ENCODE measurements at places on chromosomes 5 and 9.

GRCh38 chr9:16594787-16595186 is 275.7 kb downstream of the BNC2 start:
- no peaks in the 10 kb centered on the region for H3K27me3 ChIP-seq
- H3K27ac ChIP-seq = no peak overlapping the region
- H3K36me3 ChIP-seq = no peaks in the 10 kb centered on the region
- H3K4me1 ChIP-seq = no peaks in the 10 kb centered on the region

DNA sequence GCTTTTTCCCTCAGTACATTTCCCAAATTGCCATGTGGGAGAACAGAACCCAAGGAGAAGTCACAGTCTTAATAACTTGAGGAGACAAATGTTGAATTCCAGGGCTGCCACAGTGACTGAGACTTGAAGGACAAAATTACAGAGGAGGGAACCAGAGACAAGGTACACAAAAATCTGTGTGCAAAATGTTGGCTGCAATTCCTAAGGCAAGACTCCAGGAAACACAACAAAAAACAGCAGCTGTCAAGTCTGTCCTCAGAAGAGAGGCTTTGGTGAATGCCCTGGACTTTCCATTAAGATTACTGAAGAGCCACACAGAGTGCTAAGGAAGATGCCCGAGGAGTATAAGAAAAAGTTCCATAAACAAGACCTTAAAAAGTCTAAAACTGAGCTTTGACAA is 21.1 kb downstream of the AP3B1 start:
- H3K36me3 ChIP-seq = peaks cover 19% of the 10 kb centered on the region
- no peaks in the 10 kb centered on the region for H3K27me3 ChIP-seq
- H3K4me1 ChIP-seq = peaks cover 2% of the 10 kb centered on the region
- H3K4me3 ChIP-seq = no peak overlapping the region

DNA sequence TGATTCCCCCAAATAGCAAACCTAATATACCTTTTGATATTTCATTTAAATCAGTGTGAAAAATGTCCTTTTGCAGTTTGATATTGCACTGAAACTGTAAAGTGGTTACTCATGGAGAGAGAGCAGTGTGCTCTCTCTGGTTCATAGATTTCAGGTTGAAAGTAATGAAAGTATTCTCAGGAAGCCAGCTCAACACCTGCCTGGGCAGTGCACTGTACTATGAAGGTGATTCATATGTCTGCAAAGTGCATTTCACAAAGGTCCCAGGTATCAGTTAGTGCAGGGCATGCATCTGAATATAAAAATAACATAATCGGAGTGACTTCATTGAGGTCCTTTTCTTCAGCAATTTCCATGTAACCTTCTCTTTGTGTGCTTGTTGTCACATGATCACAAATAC is 274.3 kb downstream of the CDH18 start:
- H3K36me3 ChIP-seq = no peaks in the 10 kb centered on the region
- H3K27me3 ChIP-seq = no peaks in the 10 kb centered on the region
- DNase-seq = no peak
- H3K4me3 ChIP-seq = no peak overlapping the region
- H3K27ac ChIP-seq = no peak overlapping the region
- no peaks in the 10 kb centered on the region for H3K4me1 ChIP-seq

DNA sequence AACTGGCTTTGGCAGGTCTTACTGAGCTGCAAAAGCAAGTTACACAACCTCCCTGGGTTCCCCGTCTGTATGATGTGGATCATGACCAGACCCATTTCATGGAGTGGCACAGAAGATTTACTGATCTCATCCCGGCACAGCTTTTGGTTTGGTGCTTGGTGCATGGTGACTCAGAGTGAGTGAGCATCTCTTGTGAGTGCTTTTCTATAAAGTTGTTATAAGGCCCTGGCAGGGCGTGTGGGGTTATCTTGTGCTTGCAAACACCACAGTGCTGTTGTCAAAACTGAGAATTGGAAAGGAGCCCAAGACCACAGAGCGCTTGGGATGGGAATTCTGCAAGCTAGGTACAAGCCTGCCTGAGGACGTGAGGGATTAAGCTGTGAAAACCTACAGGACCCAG is 425.2 kb downstream of the GADD45G start:
- DNase-seq = no peak
- H3K27me3 ChIP-seq = peaks cover 15% of the 10 kb centered on the region
- H3K27ac ChIP-seq = no peak overlapping the region
- H3K36me3 ChIP-seq = no peaks in the 10 kb centered on the region

DNA sequence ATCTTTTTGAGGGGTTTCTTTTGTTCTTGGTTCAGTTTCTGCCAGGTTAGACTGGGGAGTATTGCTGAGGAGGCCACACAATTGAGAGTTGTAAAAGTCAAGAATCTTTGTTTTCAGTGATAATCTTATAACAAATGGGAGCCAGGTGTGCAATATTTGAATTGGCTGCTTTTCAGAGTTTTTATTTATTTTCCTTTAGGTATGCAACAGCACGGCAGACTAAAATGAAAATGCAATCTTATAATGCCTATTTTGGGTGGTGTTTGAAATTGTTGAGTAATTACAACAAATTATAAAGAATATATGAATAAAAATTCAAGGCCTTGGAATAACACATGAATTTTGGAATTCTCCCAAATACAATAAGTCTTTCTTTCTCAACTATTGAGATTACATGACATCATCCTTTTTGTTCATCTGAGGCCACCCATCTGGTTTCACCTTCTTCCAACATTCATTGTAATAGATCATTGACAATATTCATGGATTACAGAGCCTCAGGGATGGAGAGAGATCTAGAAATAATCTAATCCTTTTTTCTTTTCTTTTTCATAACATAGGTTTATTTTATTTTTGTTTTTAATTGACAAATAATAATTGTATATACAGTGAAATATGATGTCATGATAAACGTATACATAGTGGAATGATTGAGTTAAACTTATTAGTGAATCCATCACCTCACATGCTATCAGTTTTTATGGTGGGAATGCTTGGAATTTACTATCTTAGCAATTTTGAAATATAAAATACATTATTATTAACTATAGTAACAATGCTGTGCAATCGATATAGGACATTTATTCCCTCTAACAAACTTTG is 1061.0 kb downstream of the NR2F1-AS1 start:
- no peak overlapping the region for H3K27ac ChIP-seq
- H3K4me1 ChIP-seq = no peaks in the 10 kb centered on the region
- no peaks in the 10 kb centered on the region for H3K27me3 ChIP-seq
- no peaks in the 10 kb centered on the region for H3K36me3 ChIP-seq
- H3K4me3 ChIP-seq = no peak overlapping the region

- peak; percentile 21 for DNase-seq
- peaks cover 18% of the 10 kb centered on the region for H3K36me3 ChIP-seq
- no peaks in the 10 kb centered on the region for H3K27me3 ChIP-seq
These were observed 91.2 kb downstream of the ANXA2R start for GRCh38 chr5:42948961-42949347.

- no peak overlapping the region for H3K27ac ChIP-seq
- H3K4me3 ChIP-seq = no peak overlapping the region
- DNase-seq = no peak
- peaks cover 10% of the 10 kb centered on the region for H3K4me1 ChIP-seq
- H3K36me3 ChIP-seq = no peaks in the 10 kb centered on the region
- no peaks in the 10 kb centered on the region for H3K27me3 ChIP-seq
These were observed 30.0 kb upstream of the CPEB4 start for GRCh38 chr5:173858021-173858669.

GRCh38 chr5:135304352-135305221 is 94.4 kb downstream of the MACROH2A1 start:
- no peaks in the 10 kb centered on the region for H3K36me3 ChIP-seq
- peaks cover 42% of the 10 kb centered on the region for H3K27me3 ChIP-seq
- DNase-seq = no peak
- H3K4me1 ChIP-seq = peaks cover 22% of the 10 kb centered on the region
- H3K4me3 ChIP-seq = no peak overlapping the region

DNA sequence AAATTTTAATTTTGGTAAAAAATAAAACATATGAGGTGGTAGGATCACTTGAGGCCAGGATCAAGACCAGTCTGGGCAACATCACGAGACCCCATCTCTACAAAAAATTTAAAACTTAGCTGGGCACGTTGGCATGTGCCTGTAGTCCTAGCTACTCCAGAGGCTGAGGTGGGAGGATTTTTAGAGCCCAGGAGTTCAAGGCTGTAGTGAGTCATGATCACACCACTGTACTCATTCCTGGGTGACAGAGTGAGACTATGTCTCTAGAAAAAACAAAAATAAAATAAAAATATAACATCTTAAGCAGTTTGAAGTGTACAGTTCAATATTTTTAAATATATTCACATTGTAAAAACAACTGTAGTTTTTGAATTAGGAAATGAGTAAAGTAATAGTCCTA is 108.3 kb downstream of the SMIM15 start:
- no peaks in the 10 kb centered on the region for H3K36me3 ChIP-seq
- no peak for DNase-seq
- H3K4me3 ChIP-seq = no peak overlapping the region
- H3K27ac ChIP-seq = no peak overlapping the region

DNA sequence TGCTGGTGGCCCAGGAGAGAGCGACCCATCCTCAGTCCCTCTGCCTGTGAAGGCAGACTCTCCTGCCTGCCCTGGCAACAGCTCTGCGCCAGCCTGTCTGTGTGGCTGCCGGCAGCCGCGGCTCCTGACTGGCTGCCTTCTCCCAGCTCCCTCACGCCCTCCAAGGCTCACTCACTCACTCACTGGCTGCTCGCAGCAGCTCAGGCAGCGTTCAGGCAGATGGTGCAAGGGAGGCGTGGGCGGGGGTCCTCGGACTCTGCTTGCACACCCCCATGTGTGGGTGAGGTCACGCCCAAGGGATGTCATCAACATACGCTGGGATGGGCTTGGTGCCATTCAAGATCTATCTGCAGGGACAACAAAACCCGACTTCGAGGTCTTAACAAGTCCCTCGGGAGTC is 66.7 kb downstream of the DAB2IP start:
- H3K4me3 ChIP-seq = no peak overlapping the region
- peaks cover 5% of the 10 kb centered on the region for H3K27me3 ChIP-seq
- H3K27ac ChIP-seq = no peak overlapping the region
- no peaks in the 10 kb centered on the region for H3K4me1 ChIP-seq

DNA sequence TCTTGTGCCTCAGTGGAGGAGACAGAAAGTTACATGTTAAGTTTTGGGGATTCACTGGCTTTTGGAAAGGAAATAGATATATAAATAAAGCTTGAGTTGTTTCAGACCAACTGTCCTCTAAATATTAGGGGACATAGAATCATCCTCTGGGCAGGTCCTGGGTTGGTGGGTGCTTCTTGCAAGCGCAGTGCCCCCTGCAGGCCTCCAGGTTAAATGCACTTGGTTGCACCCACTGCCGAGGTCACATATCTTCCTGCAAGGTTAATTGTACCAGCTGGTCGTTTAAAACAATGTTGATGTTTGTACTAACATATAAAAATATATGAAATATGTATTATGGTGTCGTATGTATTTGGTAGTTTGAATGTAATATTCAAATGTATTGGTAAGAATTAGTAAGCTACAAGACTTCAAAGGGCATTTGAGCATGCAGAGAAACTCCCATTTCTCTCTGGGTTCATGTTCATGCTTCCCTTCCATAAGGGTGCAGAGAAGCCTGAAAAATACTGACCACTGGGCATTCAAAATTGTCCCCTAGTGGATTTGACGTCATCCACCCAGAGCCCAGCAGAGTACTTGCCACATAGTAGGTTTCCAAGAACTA is 87.0 kb downstream of the ZNF618 start:
- peaks cover 3% of the 10 kb centered on the region for H3K27me3 ChIP-seq
- no peaks in the 10 kb centered on the region for H3K4me1 ChIP-seq
- no peak overlapping the region for H3K4me3 ChIP-seq

GRCh38 chr5:154260224-154260927 is 69.8 kb downstream of the GALNT10 start:
- H3K36me3 ChIP-seq = peaks cover 18% of the 10 kb centered on the region
- H3K27ac ChIP-seq = no peak overlapping the region
- peaks cover 8% of the 10 kb centered on the region for H3K4me1 ChIP-seq
- no peaks in the 10 kb centered on the region for H3K27me3 ChIP-seq
- no peak for DNase-seq
- H3K4me3 ChIP-seq = no peak overlapping the region

DNA sequence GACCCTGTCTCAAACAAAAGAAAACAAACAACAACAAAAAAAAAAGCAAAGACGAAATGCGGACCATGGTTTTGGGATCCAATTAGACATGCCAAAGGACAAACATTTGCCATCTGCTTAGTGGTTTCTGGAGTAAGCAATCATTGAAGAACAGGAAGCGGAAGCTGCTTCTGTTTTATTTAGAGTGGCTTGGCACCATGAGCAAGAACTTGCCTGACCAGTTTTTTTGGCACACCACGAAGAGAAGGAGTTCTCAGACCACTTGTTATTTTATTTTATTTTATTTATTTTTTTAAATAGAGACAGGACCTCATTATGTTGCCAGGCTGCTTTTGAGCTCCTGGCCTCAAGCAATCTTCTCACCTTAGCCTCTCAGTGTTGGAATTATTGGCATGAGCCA is 17.0 kb downstream of the BTF3 start:
- H3K36me3 ChIP-seq = no peaks in the 10 kb centered on the region
- no peak overlapping the region for H3K4me3 ChIP-seq
- H3K4me1 ChIP-seq = peaks cover 8% of the 10 kb centered on the region

DNA sequence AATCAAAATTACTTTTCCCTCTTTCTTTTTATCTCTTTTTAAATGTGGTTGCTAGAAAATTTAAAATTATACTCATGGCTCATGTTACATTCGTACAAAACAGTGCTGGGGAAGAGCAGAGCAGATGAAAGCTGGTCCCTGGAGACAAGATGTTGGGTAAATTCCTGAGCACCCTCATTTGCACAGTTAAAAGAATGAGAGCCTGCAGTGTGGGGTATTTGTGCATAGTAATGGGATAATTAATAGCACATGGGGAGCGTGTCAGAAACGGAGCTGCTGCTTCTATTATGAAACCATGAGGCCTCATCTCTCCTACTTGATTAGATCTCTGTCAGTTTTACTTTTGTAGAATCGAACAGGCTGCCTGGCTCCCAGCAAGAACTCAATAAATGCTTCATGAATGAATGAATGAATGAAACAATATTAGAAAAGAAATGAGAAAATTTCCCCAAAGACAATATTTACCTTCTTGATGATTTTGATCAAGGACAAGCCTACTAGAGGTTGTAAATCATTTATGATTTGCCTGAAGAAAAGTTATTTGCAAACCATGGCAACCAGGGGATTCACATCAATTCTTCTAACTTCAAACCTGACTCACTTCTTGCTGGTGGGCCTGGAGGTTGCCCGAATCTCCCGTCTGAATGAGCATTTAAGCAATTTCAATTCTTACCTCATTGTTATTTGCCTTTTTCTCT is 177.2 kb upstream of the TUT7 start:
- H3K27ac ChIP-seq = no peak overlapping the region
- H3K4me3 ChIP-seq = no peak overlapping the region
- no peaks in the 10 kb centered on the region for H3K4me1 ChIP-seq
- H3K27me3 ChIP-seq = peaks cover 6% of the 10 kb centered on the region
- DNase-seq = no peak

- H3K27ac ChIP-seq = no peak overlapping the region
- no peaks in the 10 kb centered on the region for H3K4me1 ChIP-seq
- no peak for DNase-seq
- H3K4me3 ChIP-seq = no peak overlapping the region
- H3K27me3 ChIP-seq = peaks cover 16% of the 10 kb centered on the region
These were observed 29.4 kb downstream of the SYK start for GRCh38 chr9:90830977-90831376.

- no peak overlapping the region for H3K27ac ChIP-seq
- no peaks in the 10 kb centered on the region for H3K36me3 ChIP-seq
- no peak overlapping the region for H3K4me3 ChIP-seq
- DNase-seq = no peak
- no peaks in the 10 kb centered on the region for H3K4me1 ChIP-seq
These were observed 179.1 kb downstream of the SLIT3 start for GRCh38 chr5:169121630-169122420.

GRCh38 chr9:14341437-14342122 is 27.6 kb upstream of the NFIB start:
- H3K4me3 ChIP-seq = no peak overlapping the region
- no peaks in the 10 kb centered on the region for H3K4me1 ChIP-seq
- H3K27me3 ChIP-seq = peaks cover 12% of the 10 kb centered on the region
- no peaks in the 10 kb centered on the region for H3K36me3 ChIP-seq
- DNase-seq = no peak

Measured in activated CD4-positive, alpha-beta memory T cell treated with anti-CD3 and anti-CD28 coated beads, Interleukin-2, amount 10 ng/mL, durations not matched to agents 7 days and 5 days (primary cell).